ENCODE measurements at places on chromosomes 7 and 10.
A peak's percentile ranks its signal among the peaks of the same experiment; 100 is the strongest.

- DNase-seq = peak; percentile 93
Observed at GRCh38 chr10:121702351-121703320, 104.4 kb upstream of the FGFR2 start.

- no peak for DNase-seq
Observed at GRCh38 chr7:132751244-132751647, 175.0 kb upstream of the PLXNA4 start.

DNA sequence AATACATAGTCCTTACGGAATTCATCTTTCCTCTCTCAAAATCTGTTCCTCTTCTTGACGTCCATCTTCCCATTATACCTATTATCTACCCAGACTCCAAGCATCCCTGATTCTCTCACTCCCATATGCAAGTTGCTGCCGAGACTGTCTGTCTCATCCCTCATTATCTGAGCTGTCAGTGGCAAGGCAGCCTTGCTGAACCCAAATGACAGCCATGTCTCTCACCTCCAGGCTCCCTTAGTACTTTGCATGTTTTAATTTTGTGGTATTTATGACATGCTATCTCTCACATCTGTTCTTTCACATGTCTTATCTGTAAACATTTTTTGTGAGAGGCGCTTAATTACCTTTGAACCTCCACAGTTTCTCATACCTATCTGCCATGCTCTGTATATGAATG lies 54.4 kb upstream of the IFRD1 start:
- DNase-seq = no peak

DNA sequence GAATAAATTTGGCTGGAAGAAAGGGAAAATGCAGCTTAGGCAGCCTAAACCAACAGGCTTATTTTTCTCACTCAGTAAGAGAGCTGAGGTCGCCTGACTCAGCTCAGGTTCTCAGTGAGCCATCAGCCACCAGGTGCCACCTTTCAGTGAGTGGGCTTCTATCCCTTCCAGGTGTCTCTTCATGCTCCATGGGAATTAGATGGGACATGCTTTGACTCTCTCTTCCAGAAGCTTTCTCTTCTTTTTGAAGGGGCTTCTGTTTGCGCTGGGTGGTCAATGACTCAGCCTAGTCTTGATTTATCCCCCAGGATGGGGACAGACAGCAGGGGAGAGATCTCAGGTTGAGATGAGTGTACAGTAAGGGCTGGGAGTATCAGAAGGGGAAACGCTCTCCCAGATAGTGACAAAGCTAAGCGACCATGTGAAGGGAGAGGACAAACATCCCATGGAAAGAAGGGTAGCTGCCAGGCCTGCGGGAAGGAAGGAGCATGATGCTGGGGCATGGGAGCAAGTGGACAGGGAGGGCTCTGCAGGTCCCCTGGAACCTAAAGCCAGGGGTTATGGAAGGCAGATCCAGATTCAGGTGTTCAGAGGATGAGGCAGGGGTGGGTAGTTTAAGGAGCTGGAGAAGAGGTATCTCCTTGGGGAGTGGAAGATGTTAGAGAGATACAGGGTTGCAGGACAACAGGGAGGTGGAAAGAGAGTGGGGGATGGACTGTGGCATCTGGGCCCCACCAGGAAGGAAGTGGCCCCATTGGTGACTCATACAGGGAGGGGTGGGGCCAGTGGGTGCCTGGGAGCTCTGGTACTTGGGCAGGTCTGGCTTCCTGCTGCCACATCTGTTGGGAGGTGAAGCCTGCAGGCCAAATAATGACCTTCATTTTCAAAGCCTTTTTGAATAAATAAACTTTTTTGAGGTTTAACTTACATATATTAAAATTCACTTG lies 32.5 kb downstream of the OGDH start:
- DNase-seq = peak; percentile 90

DNA sequence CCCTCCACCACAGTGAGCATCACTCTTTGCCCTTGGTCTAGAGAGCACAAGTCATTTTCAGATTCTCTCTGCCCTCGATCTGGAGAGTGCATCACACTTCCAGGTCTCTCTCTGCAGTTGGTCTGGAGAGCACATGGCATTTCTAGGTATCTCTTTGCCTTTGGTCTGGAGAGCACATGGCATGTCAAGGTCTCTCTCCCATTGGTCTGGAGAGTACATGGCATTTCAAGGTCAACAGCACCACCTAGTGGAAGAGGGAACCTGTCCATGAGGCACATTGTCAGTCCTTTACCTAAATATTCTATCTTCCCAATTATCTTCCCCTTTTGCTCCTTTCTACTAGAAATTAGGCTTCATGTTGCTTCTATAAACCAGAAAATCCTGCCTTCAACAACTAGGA lies 1139.4 kb downstream of the XPNPEP1 start:
- DNase-seq = peak; percentile 73

- peak; percentile 71 for DNase-seq
Observed at GRCh38 chr7:32428546-32428945, 61.6 kb downstream of the LSM5 start.

GRCh38 chr10:64011912-64012714 lies 490.9 kb downstream of the REEP3 start:
- no peak for DNase-seq

DNA sequence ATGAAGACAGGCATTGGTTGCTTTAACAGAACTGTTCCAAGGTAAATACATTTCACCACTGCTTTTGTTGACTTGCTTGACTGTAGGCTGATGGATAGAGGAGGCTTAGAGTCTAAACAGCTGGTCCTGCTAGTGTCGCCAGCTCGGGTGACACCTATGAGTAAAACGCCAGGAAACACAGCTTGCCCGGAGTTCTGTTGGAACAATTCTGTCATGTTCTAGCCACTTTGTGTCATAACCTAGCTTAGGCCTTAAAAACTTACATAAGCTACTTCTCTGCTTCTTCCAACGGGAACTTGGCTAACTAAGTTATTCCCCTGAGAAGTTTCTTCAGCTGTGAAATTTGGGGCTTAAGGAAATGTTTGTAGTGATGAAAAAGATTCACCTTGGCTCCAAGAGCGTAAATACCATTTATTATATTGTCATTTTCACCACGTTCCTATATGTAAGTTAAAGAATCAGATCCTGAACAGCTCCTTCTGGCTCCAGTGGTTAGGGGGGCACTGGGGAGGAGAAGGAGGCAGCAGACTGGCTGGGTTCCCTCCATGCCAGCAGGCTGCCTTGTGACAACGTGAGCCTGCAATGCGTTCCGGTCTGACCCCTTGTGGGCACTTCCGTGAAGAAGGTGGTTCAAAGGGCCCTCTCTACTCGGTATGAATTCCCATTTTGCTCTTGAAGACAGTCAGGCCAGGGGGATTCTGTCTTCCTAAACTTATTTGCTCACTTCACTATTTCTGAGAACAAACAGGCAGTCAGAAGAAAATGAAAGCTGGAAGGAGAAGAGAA lies 253.2 kb downstream of the BMPER start:
- peak; percentile 59 for DNase-seq

DNA sequence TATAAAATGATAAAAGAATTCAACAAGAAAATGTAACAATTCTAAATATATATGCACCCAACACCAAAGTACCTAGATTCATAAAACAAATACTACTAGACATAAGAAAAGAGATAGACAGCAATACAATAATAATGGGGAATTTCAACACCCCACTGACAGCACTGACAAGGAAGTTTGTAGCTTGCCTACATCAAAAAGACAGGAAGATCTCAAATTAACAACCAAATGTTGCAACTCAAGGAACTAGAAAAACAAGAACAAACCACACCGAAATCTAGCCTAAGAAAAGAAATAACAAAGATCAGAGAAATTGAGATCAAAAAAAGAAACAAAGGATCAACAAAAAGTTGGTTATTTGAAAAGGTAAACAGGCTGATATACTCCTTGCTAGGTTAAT lies 36.5 kb upstream of the TNKS2 start:
- DNase-seq = no peak

GRCh38 chr10:62554632-62555199 lies 180.5 kb downstream of the ZNF365 start:
- peak; percentile 64 for DNase-seq

- DNase-seq = no peak
Observed at GRCh38 chr10:31121757-31122577, 90.3 kb upstream of the ZNF438 start.

GRCh38 chr7:47231032-47231431 lies 350.9 kb downstream of the TNS3 start:
- DNase-seq = no peak

GRCh38 chr10:74859546-74859945 lies 33.1 kb downstream of the KAT6B start:
- DNase-seq = no peak

DNA sequence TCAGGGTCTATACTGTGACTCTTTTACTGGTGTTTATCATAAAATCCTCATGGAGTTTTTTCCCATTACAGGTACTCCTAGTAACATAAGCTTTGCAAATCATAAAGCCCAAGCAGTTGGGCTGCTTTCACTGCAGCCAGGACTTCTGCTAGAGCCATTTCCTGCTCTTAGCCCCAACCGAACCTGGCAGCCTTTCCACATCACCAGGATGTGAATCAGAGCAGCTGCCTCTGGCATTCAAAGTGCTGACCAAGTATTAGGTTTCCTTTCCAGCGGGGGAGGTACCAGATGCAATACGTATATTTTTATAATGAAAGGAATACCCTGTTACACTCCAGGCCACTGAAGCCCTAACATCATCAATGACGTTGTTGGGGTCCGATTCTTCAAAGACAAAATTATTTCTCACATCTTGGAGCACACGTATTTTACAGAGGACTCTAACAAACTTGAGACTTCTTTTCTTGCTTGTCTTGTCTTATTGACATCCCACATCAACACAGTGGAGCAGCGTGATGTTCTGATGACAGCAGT lies 3.6 kb upstream of the HTR5A start:
- DNase-seq = no peak

DNA sequence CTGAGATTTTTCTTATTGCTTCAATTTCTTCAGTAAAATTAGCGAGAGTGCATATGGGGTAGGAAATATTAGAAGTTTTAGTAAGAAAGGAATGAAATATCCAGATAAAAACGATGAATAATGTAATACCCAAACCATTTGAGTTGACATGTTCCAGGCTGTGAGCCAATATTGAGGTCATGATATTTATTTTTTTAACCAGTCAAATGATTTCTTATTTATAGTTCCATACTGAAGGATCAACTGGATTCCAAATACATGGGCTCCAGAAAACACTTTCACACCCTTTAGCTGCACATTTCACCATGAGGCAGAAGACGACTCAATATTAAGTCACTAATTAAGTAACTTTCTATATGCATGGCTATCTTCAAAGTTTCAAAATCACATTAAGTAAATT lies 312.5 kb downstream of the PPP1R3A start:
- no peak for DNase-seq

GRCh38 chr7:87036985-87037384 lies 22.5 kb downstream of the ELAPOR2 start:
- DNase-seq = no peak
